ENCODE measurements at places on chromosomes 2 and 18.

- no peak for DNase-seq
Measured at GRCh38 chr2:122034777-122035176, 279.3 kb downstream of the TSN start.

GRCh38 chr2:98538280-98539041 lies 69.9 kb downstream of the COA5 start:
- DNase-seq: no peak

- peak; percentile 45 for DNase-seq
Measured at GRCh38 chr2:84971510-84972206, 697 bp downstream of the KCMF1 start.

- no peak for DNase-seq
Measured at GRCh38 chr2:240638512-240639160, 13.4 kb downstream of the GPR35 start.

- no peak for DNase-seq
Measured at GRCh38 chr2:227147023-227147422, 17.0 kb downstream of the COL4A4 start.

GRCh38 chr2:197378494-197379307 lies 56.1 kb downstream of the SF3B1 start:
- peak; percentile 50 for DNase-seq

GRCh38 chr18:267380-267687 lies 513 bp downstream of the THOC1 start:
- DNase-seq: no peak

GRCh38 chr18:55346961-55347740 lies 240.8 kb downstream of the TCF4 start:
- no peak for DNase-seq

All from umbilical cord (tissue), 2 donors.